ENCODE measurements at places on chromosomes 12 and 14.

DNA sequence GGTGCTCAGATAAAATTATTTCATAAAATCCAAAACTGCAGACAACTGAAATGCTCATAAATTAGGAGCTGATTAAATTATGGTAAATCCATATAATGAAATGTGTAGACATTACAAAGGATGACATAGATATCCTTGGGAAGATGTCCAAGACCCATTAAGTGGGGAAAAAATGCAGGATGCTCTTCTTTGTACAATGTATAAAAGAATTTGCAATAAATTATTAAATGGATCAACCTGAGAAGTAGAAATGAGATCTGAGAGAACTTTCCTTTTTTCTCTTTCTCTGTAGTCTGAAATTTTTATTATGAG, 336.4 kb upstream of the E2F7 start:
- DNase-seq: no peak

DNA sequence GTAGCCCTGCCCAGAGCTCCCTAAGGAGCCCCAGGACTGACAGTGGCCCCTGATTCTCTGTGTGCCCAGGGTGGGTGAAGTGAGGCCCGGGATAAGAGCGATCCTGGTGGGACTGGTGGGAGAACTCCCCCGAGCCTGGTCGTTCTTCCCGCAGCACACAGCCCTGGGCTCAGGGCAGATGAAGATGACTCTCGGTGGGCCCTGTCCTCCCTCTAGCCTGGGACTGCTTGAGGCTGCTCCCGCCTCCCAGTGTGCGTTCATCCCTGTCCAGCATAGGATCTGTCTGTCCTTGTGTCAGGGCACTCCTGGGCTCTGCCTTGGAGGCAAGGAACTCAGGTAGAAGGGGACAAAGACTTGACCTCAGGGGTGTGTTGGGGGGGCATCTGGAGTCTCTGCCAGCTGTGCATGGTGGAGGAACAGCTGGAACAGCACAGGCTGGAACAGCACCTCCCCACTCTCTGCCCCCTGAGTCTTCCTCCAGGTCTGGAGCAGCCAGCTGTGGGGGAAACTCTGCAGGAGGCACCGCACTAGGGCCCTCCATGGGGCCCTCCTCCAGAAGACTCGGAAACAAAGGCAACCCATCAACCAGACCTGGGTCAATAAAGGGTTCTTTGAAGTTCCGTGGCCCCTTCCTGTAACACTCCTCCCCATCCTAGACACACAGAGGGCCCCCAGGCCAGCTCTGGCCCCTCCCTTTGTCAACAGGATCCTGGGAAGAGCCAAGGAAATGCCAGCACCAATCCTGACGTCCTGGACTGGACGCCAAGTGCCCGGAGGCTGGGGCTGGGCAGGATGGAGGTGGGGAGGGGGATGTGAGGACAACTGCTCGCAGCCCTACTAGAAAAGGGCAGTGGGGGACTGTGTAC, 15.9 kb downstream of the FAIM2 start:
- no peak for DNase-seq

DNA sequence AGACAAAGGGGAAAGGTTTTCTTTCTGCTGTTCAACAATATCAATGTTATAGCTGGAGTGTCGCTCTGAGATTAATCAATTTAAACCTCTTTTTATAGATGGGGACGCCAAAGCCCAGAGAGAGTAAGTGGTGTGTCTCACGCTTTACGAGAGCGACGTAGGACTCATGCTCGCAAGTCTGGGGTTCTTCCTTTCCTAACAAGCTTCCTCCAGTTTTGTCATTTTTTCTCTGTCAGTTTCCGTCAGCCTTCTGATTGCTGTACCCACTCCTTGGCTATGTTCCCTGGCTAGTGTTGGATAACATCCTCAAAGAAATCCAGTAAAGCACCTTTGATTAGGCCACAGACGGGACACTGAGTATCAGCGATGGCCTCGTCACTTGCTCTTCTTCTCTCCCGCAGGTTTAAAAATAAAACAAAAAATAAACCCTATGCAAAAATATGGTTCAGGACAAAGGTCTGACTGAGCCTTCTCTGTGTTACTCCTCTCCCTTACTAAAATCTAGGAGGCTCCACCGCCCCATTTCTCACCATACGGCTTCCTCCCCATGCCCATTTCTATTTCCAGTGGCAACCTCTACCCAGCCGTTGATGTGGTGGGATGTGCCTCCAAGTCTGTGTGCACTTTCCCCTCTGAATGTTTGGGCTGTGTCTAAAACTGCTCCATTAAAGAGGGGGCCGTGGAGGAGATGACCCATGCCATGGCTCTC, 172.7 kb upstream of the PARP11 start:
- no peak for DNase-seq

DNA sequence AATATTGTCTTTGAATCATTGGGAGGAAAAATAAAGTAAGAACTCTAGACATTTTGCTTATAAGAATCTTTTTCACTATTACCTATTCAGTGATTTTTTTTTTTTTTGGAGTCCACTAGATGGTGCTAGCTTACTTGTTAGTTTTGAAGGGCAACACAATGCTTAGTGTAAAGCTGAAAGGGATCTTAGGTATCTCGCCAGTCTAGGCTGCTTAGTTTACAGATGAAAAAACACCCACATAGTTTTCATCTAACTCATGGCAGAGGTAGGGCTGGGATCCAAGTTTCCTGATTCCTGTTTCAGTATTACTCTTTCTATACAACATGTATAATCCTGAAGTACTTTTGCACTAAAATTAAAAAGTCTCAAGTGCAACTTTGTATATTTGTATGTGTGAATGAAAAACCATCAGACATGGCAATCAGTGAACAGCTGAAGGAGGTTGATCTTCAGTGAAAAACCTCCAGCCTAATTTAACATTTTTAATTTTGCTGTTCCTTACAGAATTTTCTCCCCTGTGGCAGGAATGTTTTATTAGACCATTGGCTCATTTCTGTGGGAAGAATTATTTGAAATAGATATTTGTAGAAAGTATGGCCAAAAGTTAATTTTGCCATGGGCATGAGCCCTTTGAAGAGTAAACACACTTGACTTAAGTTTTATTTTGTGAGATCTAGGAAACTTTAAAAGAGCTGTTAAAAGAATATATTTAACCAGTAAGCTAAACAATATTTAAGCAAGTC, 40.7 kb downstream of the LRRIQ1 start:
- DNase-seq: no peak

- DNase-seq: no peak
These were observed 4.4 kb upstream of the SDS start for GRCh38 chr12:113407931-113408600.

GRCh38 chr12:120010661-120011230, 21.7 kb downstream of the BICDL1 start:
- DNase-seq: no peak

- peak; percentile 40 for DNase-seq
These were observed 84.1 kb upstream of the RESF1 start for GRCh38 chr12:31874961-31875608.

DNA sequence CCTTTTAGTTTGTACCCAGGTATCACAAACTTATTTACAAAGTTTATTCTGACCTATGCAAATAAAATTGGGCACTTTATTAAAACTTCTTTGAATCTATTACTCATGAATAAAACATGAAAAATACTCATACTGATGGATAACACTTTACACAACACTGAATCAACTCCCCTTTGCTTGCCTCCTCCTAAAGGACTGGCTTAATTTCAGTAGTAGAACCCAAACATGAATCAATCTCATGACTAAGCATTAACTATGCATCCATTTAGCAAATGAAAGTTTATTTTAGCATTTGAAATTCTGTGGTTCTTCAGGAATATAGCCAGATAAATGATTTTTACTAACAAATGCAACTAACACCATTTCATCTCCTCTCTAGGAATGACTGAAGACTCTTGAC, 32.4 kb downstream of the DENND5B start:
- DNase-seq: no peak

DNA sequence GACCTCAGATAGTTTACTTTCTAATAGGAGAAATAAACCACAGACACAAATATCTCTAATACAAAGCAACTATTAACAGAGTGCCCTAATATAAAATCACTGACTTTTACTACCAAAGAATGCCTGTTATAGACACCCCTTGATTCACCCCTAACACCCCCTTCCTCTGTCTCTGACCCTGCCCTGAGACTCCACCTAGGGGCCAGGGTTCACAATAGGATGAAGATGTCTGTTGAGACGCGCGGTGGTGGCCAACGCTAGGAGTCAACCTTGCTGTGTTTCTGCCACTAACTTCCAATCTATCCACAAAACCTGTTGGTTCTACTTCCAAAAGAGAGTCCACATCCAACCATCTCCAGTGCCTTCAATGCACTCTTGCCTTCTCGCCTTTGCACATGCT, 10.9 kb upstream of the TC2N start:
- DNase-seq: no peak

GRCh38 chr12:112308161-112308560, 74.1 kb downstream of the HECTD4 start:
- no peak for DNase-seq

- no peak for DNase-seq
These were observed 11.0 kb downstream of the PRPH start for GRCh38 chr12:49305762-49306510.

- no peak for DNase-seq
These were observed 4.3 kb upstream of the PTGDR start for GRCh38 chr14:52263190-52263589.

GRCh38 chr14:78488938-78489337, 318.8 kb downstream of the NRXN3 start:
- no peak for DNase-seq

DNA sequence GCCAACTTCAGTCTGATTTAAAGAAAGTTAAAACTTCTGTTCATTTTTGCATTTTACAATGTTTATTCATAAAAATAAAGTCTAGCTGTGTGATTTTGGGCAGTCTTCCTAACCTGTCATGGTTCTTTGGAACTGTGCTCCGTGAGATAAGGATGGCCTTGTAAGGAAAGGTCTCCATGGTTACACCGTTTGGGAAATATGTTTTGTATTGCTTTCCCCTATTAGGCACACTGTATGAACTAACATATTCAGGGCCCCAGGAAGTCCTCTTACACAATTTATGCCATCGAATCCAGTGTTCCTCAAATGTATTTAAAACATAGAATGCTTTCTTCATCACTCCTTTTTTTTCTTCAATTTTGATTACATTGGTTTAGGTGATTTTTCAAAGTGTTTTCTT, 54.5 kb downstream of the APAF1 start:
- no peak for DNase-seq

DNA sequence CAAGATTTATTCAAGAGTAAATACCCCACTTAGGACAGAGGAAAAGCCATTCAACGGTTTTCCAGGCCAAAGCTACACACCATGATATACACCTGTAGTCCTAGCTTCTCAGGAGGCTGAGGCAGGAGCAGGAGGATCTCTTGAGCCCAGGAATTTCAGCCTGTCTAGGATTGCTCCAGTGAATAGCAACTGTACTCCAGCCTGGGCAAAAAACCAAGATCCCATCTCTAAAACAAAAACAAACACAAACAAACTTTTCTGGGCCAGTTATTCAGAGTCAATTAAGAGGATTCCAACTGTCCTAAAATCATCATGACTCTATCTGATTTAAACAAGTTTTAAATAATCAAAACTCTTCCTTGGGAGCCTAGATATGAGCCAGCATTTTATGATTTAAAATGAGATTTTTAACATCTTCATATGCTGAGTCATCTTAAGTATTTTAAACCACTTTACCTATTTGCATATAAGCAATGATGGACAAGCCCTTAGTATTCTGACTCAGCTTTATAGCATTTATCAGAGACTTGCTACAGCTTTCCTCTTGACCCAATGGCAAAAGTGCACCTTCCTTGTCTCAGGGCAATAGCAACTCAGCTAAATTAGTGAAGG, 77.1 kb downstream of the KCNMB4 start:
- DNase-seq: no peak

DNA sequence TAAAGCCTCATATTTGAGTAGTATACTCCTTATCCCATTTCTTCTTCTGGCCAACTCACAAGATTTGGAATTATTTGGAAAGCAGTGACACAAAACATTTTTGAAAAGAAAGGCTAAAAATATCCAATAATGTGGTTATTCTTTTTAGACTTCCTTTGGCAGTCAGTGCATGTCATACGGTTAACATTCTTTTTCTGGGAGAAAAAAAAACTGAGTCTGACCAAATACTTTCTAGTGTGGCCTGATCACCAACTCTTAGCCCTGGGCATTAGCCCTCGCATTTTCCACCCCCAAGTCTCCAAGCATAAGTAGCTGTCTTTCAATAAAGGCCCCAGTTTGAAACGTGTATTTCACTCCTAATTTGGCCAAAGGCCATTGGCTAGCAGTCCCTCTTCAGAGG, 5.9 kb downstream of the RASSF3 start:
- no peak for DNase-seq

- DNase-seq: no peak
These were observed 57.8 kb upstream of the NAP1L1 start for GRCh38 chr12:76142305-76142704.

DNA sequence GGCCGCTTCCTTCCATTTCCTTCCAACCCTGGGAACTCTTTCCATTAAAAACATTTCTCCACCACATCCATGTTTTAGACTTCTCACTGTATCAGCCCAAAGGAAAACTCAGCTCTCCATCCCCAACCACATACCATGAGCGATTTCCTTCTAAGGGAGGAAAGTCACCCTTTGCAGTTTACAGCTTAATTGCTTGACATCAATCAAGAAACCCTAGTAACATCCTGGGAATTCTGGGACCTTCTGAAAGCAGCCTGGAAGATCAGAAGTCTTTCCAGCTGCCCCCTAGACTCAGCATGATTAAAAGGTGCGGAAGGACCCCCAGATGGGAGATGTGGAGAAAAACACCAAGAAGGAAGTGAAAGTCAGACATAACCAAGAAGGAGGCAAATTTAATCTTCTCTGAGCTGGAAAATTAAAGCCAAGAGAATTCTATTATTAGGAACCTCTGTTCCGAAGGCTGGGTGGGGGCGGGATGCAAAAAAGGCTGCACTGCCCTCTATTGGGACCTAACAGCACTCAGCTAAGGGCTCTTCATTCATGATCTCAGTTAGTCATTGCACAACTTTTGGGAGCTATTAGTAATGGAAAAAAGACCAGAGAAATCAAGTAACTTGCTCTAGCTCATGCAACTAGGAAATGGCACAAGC, 73.3 kb upstream of the PLXNC1 start:
- DNase-seq: no peak

Measured in stimulated activated CD8-positive, alpha-beta memory T cell treated with anti-CD3 and anti-CD28 coated beads, Interleukin-7, amount 100 ng/mL, for 24 hours (primary cell).